Cardiac ventricle fibroblast (primary cell): ENCODE measurements at places on chromosomes 4 and X. TPM values are rescaled to one million over a fixed set of nuclear protein-coding genes. Genes with fewer than 3 reads are reported as not detected.

Gene PAGE1
- total RNA-seq, result not detected in 2 replicates

Gene PCDH7
- total RNA-seq, result 28.4 and 30.1 TPM in 2 replicates

Gene ANOS1
- 4.4 and 5.6 TPM in 2 replicates for total RNA-seq

Gene FSTL5
- total RNA-seq, result not detected in 2 replicates

Gene MID1
- 14.7 and 21.5 TPM in 2 replicates for total RNA-seq

Gene HSFX1
- total RNA-seq, result 0.24 and 0.56 TPM in 2 replicates

Gene DMD
- 20.4 and 27.4 TPM in 2 replicates for total RNA-seq

Gene TEX13B
- not detected in 2 replicates for total RNA-seq

Gene STPG2
- total RNA-seq, result not detected in 2 replicates

Gene MAOA
- 106 and 121 TPM in 2 replicates for total RNA-seq

Gene FRMD7
- total RNA-seq, result 0.06 TPM in 1 of 2 replicates, not detected in the other

Gene TRPC3
- 0.15 TPM in 1 of 2 replicates, not detected in the other for total RNA-seq

Gene HTN1
- total RNA-seq, result not detected in 2 replicates

Gene LUZP4
- not detected in 2 replicates for total RNA-seq

Gene GLOD5
- not detected in 2 replicates for total RNA-seq

Gene ARHGAP36
- total RNA-seq, result not detected in 2 replicates

Gene F8A3
- 9.4 TPM in 1 of 2 replicates, not detected in the other for total RNA-seq

Gene GAGE2A
- not detected in 2 replicates for total RNA-seq
